ENCODE measurements at places on chromosomes 4 and X. TPM values are rescaled to one million over a fixed set of nuclear protein-coding genes. Genes with fewer than 3 reads are reported as not detected.

CDX4 gene
- not detected for total RNA-seq

HTRA3 gene
- 1.3 TPM for total RNA-seq

SMIM20 gene
- 23.3 TPM for total RNA-seq

PAGE1 gene
- total RNA-seq = not detected

EOLA2 gene
- 23.2 TPM for total RNA-seq

CSAG2 gene
- total RNA-seq = not detected

GAGE2A gene
- not detected for total RNA-seq

IL13RA1 gene
- 61.3 TPM for total RNA-seq

DLG3 gene
- 11.7 TPM for total RNA-seq

SMIM31 gene
- not detected for total RNA-seq

POU3F4 gene
- total RNA-seq = not detected

KLHL13 gene
- 0.97 TPM for total RNA-seq

SPANXN3 gene
- total RNA-seq = not detected

NPFFR2 gene
- 0.32 TPM for total RNA-seq

HSFX4 gene
- total RNA-seq = not detected

KLHL4 gene
- total RNA-seq = 0.97 TPM

POLN gene
- 1.6 TPM for total RNA-seq

ZCCHC18 gene
- total RNA-seq = 0.64 TPM

FDCSP gene
- not detected for total RNA-seq

HSFX3 gene
- not detected for total RNA-seq

USO1 gene
- total RNA-seq = 105 TPM

CENPI gene
- total RNA-seq = 20.3 TPM

GK2 gene
- not detected for total RNA-seq
